CD8-positive, alpha-beta T cell (primary cell): ENCODE measurements at places on chromosomes 11 and 22.

GRCh38 chr11:111554532-111554931, 14.0 kb downstream of the LAYN start:
- no peak for DNase-seq

GRCh38 chr22:18997306-18997924, 61.3 kb upstream of the PRODH start:
- DNase-seq = no peak

DNA sequence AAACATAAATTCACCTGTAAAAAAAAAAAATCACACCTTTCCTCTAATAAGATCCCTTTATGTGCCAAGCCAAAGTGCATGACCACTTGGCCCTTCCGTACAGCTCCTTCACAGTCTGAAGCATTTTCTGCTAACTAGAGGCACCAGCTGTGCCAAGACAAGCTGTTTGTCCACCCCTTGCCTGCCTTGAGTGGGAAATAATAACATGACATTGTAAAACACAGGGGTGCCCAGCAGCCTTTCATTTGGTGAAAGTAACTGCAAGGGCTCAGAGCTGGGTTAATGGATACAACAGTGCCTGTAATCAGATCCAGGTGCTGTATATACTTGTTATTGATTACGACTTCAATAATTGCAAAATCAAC, 59.2 kb downstream of the DDIAS start:
- no peak for DNase-seq

GRCh38 chr11:46978005-46978491, 41.5 kb downstream of the CSTPP1 start:
- no peak for DNase-seq

- no peak for DNase-seq
These were observed 83.8 kb downstream of the CCDC81 start for GRCh38 chr11:86458294-86459001.

GRCh38 chr22:43754176-43754575, 57.9 kb downstream of the EFCAB6 start:
- DNase-seq = no peak

DNA sequence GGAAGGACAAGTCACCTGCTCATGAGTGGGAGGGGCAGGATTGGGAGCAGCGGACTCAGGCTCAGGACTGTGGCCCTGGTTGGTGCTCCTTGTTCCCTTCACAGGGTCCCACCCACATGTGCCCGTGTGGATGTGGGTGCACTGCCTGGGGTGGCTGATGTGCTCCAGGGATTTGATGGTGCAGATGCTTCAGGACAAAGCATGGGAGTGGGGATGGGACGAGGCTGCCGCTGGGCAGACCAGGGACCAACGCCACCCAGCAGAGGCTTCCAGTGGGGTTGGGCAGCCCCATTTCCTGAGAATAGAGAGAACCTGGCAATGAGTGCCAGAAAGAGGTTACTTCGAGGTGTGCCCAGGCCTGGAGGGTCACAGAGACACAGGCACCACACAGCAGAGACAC, 65.5 kb upstream of the IGLL5 start:
- DNase-seq = no peak

DNA sequence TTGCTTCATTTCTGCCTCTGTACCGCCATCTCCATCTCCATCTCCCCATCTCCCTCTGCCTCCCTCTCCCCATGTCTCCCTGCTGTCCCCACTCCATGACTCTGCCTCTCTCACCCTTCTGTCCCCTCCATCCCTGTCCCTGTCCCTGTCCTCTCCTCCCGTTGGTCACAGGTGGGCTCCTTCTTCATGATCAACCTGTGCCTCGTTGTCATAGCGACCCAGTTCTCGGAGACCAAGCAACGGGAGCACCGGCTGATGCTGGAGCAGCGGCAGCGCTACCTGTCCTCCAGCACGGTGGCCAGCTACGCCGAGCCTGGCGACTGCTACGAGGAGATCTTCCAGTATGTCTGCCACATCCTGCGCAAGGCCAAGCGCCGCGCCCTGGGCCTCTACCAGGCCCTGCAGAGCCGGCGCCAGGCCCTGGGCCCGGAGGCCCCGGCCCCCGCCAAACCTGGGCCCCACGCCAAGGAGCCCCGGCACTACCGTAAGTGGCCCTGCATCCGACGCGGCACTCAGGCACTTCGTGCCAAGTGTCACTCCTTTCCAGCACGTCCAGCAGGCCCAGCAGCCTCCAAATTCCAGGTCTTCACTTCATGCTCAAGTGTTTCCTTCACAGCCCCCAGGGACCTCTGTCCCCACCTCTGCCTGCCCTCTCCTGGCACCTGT, 76.0 kb downstream of the CACNA1I start:
- DNase-seq = no peak

DNA sequence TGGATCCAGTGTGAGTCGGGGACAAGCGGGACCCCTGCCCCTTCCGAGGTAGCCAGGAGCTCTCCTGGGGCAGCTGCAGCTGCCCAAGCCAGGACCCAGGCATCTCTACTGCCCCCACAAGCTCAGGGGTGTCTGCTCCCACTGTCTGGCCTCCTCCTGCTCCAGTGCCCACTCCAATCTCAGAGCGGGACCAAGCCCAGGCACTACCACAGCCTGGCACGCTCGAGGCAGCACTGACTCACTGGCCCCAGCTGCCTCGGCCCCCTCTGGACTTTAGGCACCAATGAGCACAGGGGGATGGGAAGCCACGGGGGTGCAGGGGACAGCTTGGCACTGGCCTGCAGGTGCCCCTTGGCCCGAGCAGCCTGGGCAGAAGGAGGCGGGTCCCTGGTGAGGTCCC, 8.2 kb downstream of the IL2RB start:
- no peak for DNase-seq

GRCh38 chr22:39087881-39088684, 9.0 kb upstream of the APOBEC3H start:
- peak; percentile 55 for DNase-seq

- peak; percentile 91 for DNase-seq
These were observed 873 bp upstream of the SCO2 start for GRCh38 chr22:50526108-50526833.

DNA sequence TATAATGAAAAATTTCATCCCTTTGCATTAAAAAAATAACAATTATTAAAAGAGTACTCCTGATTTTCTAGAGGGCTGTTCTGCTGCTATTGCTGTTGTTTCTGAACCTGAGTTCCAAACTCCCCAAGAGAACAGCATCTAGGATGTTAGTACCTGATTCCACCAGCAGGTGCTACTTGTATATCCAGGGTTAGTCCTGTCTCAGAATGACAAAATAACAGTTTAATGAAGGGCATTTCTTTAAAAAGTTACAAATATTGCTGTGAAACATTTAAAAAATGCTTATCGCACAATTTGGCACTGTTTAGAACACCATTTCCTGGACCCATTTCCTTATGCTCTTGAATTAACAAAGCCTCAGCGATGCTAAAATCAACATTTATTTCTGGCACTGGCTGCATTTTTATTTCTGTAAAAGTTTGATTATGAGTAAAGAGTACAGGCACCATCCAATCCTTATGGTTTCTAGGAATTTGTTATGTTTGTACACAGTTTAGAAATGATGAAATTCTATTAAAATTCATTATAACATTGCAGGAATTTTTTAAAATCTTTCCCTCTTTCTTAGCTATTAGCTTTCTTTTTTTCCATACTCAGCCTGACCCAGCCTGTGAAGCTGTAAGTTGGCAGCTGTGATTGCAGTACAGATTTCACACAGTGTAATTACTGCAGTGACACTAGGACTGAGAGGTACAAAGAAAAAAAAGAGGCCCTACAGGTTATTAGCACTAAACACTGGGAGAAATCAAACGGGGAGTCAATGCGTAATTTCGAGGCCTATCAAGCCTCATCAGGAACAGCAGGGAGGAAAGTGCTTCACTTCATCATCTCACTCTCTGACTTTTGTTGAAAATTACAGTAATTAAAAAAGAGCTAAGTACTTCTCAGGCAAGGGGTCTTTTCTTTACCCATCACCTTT, 208.8 kb downstream of the DCDC1 start:
- DNase-seq = no peak

GRCh38 chr11:128465531-128465930, 121.8 kb downstream of the ETS1 start:
- DNase-seq = no peak

GRCh38 chr11:94134651-94135512, 6.2 kb downstream of the PANX1 start:
- DNase-seq = no peak

DNA sequence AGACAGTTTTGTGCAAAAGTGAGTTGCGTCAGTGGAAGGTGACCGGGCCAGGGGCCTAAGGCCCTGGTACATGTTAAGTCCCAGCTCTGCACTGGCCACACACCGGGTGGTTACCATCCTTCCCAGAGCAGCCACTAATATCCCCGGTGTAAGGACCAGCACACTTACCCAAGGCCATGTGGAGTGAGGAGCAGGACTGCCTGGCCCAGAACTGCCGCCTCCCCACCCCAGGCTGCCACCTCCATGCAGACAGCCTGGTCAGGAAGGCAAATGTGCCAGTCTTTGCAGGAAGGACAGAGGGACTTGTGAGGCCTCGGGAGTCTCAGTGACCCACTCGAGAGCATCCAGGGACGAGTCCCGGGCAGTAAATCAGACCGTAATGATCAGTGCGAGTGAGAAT, 102.9 kb downstream of the MORC2 start:
- no peak for DNase-seq

DNA sequence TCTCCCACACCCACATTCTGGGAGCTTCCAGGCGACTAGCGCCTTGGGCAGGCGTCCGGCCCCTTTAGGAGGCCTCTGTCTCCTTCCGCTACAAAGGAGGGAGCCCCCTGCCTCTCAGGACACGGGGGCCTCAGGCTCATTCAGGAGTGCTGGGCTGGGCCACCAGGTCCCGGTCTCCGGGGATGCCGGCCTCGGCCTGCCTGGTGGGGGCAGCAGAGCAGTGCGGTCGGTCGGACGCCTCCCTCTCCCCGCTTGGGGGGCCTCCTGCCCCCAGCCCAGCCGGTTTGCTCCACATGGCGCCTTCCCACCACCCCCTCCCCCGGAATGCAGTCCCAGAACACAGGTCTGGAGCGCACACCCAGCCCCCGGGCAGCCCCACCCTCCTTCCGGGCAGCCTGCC, 21.9 kb downstream of the MRPL23 start:
- no peak for DNase-seq

DNA sequence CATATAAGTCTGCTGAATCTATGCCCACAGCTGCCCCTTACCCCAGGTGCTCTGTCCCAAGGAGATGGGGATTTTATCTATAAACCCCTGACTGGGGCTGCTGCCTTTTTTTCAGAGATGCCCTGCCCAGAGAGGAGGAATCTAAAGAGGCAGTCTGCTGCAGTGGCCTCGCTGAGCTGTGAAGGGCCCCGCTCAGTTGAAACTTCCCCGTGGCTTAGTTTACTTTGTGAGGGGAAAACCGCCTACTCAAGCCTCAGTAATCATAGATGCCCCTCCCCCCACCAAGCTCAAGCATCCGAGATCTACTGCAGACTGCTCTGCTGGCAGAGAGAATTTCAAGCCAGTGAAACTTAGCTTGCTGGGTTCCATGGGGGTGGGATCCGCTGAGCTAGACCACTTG, 7.4 kb upstream of the SCGB1D4 start:
- no peak for DNase-seq

GRCh38 chr11:115922876-115923275, 418.7 kb upstream of the CADM1 start:
- no peak for DNase-seq

- no peak for DNase-seq
These were observed 9.1 kb downstream of the TMEM135 start for GRCh38 chr11:87046824-87047223.

GRCh38 chr11:119206511-119207414, 624 bp downstream of the CBL start:
- peak; percentile 30 for DNase-seq

- DNase-seq = no peak
These were observed 57.4 kb upstream of the RCN1 start for GRCh38 chr11:32033491-32033890.

GRCh38 chr11:469684-470560, 19.8 kb downstream of the PTDSS2 start:
- no peak for DNase-seq

DNA sequence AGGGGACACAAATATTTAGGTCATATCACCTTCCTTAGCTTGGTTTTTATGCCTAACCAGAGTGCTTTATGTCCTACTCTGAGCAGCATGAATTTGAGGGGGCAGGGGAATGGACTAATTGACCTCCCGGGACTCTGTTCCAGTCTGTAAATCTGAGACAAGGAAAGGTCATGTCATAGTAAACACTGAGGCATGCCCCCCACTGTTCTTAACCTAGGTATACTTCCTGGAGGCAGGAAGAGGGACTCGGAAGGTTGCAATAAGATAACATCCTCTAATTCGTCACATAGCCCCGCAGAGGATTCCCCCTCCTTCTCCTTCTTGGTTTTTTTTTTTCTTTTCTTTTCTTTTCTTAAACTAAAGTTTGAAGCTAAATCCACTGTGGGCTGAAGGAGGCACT, 540.3 kb upstream of the CADM1 start:
- DNase-seq = no peak

DNA sequence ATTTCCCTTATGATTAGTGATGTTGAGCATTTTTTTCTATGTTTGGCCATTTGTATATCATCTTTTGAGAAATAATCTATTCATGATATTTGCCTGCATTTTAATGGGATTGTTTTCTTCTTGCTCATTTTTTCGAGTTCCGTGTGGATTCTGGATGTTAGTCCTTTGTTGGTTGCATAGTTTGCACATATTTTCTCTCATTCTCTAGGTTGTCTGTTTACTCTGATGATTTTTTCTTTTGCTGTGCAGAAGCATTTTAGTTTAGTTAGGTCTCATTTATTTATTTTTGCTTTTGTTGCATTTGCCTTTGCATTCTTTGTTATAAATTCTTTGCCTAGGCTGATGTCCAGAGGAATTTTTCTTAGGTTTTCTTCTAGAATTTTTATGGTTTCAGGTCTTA, 87.3 kb downstream of the METTL15 start:
- no peak for DNase-seq

DNA sequence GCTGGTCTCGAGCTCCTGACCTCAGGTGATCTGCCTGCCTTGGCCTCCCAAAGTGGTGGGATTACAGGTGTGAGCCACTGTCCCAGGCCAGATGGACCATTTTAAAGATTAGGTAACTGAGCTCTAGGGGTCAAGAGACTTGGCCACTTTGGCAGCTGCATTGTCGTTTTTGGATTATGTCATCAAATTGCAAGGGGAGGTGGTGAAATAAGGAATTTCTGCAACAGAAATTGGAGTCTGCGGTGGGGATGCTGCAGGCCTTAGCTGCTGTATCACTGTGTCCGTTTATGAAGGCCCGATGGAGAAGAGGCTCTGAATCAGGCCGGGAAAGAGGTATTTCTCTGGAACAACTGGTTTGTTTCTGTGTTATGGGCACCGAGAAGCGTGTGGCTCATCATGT, 34.6 kb downstream of the PTPRJ start:
- DNase-seq = no peak

DNA sequence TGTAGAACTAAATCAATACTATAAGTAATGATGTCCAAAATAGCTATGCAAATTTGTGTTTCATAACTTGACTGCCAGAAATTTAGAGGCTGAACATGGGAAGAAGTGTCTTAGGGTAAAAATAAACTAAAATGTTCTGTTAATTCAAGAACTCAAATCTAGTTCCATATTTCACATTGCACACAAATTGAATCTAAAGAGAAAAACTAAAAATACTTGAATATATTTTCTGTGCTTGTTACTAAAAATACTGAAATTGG, 43.5 kb downstream of the FANCF start:
- no peak for DNase-seq
